ENCODE measurements at places on chromosomes 2 and 18.

DNA sequence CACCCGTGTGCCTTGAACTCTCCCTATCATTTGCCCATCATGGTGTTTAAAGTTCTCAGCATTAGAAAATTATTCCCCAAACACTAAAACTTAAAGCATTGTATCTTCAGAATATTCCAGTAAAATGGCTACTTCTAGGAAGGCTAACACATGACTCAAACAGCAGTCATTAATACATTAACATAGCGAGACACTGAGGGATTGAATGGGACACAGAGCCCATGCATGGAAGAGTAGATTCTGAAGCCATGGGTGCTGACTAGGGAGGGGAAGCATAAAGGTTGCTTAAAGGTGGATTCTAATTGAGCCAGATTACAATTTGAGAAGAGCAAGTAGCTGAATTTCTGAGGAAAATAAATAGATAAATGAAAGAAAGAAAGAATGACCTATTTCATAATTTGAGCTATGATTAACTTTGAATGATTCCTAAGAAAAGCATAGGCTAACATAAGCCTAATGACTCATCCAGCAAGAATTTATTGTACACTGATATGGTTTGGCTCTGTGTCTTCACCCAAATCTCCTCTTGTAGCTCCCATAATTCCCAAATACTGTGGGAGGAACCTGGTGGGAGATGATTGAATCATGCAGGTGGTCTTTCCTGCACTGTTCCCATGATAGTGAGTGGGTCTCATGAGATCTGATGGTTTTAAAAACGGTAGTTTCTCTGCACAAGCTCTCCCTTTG lies 79.8 kb upstream of the PIK3C3 start:
- no peak for DNase-seq

GRCh38 chr2:180677200-180677599 lies 303.2 kb upstream of the UBE2E3 start:
- peak; percentile 39 for DNase-seq

- no peak for DNase-seq
These were observed 87.8 kb downstream of the MAP2 start for GRCh38 chr2:209511637-209512036.

DNA sequence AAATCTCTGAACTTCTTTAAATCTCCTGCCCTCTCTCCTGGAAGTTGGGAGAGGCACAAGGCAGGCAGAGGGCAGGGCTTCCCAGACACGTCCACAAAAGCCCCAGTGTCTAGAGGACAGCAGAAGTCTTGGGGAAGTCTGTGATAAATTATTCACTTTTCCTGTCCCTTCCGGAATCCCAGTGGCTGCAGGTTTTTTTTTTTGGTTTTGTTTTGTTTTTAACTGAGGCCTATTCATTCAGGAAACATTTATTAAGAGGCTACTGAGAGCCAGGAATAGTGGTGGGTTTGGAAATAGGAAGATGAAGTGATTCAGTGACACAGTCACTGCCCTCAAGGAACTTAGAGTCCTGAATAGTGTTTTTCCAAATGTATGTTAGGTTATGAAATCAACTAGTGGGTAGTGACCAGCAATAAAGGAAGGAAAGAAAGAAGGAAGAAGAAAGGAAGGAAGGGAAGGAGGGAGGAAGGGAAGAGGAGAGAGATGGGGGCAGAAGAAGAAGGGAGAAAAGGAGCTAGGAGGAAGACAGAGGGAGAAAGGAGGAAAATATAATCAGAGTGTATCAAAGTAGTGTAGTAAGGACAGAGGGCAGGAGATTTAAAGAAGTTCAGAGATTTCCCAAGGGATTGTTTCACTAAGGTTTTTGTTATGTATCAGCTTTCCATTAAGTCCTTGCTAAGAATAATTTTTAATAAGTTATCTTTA lies 98.9 kb upstream of the ZFP36L2 start:
- DNase-seq, result no peak

DNA sequence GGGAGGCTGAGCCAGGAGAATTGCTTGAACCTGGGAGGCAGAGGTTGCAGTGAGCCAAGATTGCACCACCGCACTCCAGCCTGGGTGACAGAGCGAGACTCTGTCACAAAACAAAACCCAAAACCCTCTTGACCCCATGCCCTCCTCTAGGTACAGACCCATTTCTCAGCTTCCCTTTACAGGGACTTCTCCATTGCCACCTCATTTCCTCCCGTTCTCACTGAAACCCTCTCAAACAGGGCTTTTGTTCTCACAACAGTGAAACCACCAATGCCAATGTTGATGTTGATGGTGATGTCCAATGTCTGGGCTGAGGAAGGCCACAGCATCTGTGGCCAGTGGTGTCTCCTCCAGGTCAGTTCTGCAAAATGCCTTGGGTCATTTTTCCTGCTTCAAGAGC lies 69.0 kb upstream of the ZCCHC2 start:
- DNase-seq, result no peak

DNA sequence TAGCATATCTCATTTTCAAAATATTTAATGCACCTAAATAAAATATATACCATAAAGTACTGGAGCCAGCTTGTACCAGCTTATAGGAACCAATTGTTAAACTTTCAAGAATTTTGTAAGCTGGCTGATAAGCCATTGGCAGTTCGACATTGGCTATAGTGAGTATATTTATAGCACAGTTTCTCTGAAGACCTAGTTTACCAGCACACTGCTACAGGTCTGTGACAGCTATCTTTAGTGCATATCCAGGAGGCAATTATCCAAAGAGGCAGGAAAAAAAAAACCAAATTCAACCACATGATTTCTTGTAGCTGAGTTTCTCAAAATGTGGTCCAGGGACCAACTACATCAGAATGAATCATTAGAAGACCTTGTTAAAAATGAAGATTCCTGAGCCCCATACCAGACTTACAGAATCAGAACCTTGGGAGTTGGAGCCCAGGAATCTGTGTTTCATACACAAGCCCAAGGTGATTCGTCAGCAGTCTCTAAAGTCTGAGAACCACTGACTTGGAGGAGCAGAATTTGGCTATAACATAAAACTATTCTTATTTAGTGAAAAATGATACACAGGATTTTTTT lies 279.0 kb upstream of the NRP2 start:
- DNase-seq, result no peak

GRCh38 chr2:67251741-67252140 lies 145.4 kb upstream of the ETAA1 start:
- no peak for DNase-seq

GRCh38 chr2:42638080-42638784 lies 69.8 kb downstream of the MTA3 start:
- DNase-seq, result no peak

DNA sequence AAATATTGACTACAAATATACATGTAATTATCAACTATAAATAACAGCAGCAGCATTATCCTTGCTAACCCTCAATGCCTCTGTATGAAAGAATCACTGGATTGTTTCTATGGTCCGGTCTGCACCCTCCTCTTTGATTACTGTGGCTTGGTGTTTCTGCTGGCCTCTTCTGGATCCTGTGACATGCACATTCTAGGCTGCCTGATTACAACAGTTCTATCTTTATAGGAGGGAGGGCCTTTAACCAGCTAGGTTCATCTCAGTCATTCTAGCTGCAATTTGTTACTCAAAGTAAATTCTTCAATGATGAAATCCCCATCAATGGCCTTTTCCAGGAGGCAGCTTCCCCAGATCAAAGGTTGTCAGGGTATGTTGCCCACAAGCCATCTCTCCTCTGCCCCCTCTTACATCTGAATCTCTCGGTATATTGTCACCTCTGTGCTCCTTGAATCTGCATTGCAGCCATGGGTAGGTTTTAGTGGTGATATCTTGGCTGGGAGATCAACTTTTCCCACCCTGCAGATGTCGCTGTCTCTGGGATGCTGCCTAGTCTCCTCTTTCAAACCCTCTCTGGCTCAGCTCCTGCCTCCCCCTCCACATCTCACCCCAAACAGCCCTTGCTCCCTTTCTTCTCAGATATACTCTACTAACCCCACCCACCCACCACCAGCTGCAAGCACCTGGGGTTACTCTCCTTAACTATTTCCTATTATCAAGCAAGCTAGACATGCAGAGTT lies 106.2 kb upstream of the BZW1 start:
- DNase-seq, result no peak

Measured in mucosa of gallbladder (tissue), 1 donor.